Activated naive CD4-positive, alpha-beta T cell (primary cell): ENCODE measurements at places on chromosomes 16 and 17.

DNA sequence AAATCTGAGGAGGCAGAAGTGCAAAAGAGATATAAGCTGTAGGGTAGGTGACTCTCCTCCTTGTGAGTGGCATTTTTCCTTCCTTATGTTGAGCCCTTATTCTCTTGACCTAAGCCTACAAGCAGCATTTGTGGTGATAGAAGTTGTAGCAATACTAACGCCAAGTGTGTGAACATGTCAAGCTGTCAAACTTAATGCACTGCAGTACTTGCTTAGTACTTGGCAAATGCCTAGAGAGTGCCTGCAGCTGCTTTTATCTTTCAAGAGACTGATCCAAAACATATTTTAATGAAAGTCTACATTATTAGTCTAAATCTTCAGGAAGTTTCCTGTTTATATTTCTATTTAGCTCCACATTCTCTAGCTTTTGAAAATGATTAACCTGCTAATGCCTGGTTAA lies 83.2 kb downstream of the CNTNAP4 start:
- no peak for DNase-seq

GRCh38 chr16:67421030-67421429 lies 4.8 kb upstream of the ZDHHC1 start:
- DNase-seq = no peak

DNA sequence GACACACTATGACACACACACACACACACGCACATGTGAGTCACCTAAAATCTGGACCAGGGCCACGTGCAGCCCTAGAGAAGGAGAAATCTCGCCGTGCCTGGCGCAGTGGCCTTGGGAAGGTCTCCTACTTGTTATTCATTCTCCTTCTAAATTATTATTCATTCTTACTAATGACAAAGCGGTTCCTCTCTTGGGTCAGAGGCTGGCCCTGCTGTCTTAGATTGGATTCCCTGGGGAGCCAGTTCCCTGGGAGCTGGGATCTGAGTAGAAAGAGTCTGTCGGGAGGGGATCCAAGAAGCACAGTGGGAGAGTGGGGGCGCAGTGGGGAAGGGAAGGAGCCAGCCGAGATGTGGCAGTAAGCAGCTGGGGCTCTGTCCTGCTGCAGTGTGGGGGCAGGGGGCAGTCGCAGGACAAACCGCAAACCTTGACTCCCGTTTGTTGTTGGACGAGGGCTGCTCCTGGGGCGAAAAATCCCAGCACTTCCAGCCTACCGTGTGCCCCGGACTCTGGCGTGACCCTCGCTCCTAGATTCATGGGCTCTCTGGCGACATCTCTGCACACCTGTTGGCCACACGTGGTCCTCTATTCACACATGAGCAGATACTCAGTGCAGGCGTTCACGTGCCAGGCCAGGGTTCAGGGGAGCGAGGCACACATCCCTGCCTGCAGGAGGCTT lies 18.7 kb upstream of the JPH3 start:
- no peak for DNase-seq

DNA sequence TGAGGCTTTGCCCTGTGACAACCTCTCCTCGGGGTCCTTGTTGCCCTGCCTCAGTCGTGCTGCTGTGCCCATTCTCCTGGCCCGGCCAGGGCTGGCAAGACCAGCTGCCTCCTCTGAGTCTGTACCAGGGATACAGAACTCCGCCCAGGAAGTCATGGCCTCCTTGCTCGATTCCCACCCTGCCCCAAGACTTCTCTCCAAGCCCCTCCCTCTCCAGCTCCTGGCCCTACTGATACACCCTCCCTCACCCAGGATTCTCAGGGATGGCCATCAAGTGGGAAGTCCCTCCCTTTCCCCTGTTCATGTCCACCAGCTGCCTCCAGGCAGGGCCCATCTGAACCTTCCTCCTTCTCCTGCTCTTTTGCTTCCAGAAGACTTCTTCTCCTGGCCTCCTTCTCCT lies 11.2 kb upstream of the TMEM208 start:
- DNase-seq = no peak

GRCh38 chr17:41724476-41725050 lies 9.9 kb downstream of the HAP1 start:
- no peak for DNase-seq

- no peak for DNase-seq
These were observed 95.2 kb upstream of the FOXF1 start for GRCh38 chr16:86414991-86415740.
